ENCODE measurements at places on chromosomes 3 and 15.

DNA sequence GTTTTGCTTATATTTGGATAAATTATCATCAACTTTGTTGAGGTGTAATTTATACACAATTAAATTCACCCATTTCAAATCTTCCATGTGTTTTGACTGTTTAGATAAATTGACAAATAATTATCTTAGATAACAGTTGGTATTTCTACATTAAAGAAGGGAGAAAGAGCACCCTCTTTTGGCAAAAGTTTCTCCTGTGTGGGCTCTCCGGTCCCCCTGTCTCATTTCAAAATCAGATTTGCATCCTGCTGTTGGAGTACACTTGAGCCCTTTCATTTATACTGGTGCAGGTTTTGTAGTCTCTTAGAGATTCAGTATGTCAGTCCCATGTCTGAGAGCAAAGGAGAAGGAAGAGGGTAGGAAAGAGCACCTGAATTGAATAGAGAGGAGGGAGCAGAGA, 49.4 kb downstream of the NKIRAS1 start:
- no peak for DNase-seq

DNA sequence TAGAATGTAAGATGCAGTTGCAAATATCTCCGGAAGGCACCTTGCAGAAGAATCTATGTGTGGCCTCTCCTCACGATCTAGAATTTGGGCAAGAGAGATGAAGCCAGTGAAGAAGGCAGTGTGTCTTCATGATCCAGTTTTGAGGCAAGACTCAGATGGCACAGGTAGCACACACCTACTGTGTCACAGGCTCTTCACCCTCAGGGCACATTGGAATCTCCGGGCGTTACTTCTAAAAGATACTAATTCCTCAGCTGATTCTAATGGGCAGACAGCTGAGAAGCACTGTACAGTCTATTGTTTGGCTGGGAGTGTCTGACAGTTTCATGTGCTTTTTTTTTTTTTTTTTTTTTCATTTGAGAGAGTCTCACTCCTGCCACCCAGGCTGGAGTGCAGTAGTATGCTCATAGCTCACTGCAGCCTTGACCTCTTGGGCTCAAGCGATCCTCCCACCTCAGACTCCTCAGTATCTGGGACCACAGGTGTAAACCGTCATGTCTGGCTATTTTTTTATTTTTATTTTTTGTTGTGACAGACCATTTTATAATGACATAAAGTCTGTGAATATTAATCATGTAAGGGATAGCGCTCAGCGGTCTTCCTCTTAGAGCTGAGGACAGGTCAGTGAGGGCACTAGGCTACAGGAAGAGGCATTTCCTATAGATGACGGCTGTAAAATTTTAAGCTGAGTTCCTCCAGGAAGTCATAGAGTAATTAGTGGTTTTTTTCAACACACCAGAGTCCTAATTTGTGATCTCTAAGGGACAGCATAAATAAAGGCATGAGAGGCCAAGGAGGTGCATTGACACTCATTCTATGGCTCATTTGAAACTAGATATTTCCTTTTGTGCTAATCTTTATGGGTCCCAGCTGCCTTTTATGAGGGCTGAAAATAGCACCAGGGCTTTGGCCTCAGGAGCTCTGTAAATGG, 4.0 kb downstream of the C3orf52 start:
- DNase-seq = no peak

- no peak for DNase-seq
These were observed 48.7 kb upstream of the CRTC3 start for GRCh38 chr15:90481023-90481422.

DNA sequence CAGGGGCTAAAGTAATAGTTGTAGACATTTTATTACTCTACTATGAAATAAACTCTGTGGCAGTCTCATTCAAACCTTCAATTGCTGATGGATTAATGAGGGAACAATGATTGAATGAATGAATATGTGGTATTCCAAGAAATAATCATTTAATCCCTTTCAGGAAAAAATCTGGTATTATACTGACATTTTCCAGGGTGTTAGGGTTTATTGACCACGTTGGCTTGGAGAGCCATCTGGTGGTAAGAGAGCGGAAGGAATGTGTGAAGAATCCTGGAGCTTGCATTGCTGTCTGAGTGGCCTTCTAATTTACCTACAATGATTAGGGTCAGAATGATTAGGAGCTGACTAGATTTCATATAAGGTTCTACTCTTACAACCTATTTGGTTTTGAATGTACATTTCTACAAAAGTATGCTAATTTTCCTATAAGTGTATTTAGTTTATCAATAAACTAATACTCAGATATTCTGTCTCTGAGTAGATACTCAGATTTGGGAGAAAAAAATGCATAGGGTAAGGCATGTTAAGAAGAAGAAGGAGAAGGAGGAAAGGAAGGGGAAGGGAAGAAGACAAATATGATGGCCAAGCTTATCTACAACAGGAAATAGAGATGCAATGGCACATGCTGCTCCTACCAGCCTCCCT, 249.9 kb downstream of the ROBO1 start:
- peak; percentile 46 for DNase-seq

DNA sequence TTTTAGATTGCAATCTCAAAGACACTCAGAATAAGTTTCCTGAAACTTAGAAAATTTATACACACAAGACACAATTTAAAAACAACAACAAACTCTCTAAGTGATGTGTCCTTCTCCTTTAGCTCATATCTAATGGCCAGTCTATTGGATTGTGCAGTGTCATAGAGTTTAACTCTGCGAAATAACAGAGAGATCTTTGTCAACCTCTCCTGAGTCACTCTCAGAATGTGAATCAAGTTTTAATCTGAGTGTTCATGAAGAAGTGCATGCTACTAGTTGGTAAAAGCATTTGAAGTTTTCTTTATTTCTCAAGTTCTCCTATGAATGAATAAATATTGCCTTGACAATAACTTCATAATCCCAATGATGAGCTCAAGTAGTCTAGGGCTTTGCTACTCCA, 284.5 kb upstream of the DNAJC19 start:
- DNase-seq = no peak

DNA sequence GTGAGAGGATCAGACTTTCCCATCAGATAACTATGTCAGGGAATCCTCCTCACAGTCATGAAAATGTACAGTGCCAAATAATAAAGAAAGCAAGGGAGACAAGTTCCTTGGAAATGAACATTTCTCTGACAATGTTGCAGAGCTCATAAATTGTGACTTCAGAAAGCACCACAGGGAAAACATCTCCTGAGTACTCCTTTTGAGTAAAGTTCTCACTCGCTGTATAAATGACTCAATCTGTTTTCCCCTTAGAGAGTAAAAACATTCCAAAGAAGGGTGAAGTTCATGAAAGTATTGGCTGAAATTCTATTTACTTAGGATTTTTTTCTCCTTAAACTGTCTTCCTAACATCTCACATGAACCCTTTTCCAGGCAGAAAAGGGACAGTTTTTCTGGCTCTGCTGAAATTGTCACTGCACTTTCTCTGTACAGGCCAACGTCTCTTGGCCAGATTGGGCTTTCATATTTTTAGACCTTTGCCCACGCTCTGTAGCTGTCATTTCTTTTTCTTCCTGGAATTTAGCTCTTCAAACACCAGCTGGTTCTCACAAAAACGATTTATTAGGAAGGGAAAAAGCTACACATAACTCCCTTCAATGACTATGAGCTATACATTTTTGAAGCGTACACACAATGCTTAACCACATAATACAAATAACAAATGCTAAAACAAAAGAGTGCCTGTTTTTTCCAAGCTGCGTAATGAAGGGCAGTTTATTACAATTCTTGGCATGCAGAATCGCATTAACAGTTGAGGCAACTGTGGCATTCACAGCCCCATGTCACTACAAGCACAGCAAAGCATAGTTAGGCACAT, 216.1 kb downstream of the ATP8B4 start:
- DNase-seq = peak; percentile 81

- peak; percentile 33 for DNase-seq
These were observed 14.7 kb downstream of the IDH2 start for GRCh38 chr15:90087454-90088154.

GRCh38 chr15:40787344-40787841, 17.6 kb downstream of the C15orf62 start:
- DNase-seq = peak; percentile 69

- DNase-seq = no peak
These were observed 13.0 kb upstream of the ACAP2 start for GRCh38 chr3:195455789-195456188.

DNA sequence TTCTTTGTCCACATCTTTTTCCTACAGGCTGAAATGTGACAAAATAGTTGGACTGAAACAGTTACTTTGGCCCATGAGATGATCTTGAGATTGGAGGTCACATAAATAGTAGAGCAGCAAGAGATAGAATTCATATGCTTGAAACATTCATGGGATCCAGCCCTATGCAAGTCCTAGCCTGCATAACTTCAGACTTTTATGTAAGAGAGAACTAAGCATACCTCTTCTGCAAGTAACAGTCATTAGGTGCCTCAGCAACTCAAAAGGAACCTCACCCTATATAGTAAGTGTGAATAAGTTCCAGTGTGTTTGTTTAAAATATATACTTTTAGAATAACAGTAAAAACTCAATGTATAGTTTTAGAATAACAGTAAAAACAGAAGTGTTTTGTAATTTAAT, 138.0 kb upstream of the P2RY1 start:
- DNase-seq = no peak

- no peak for DNase-seq
These were observed 59.0 kb downstream of the MGLL start for GRCh38 chr3:127763337-127763736.

DNA sequence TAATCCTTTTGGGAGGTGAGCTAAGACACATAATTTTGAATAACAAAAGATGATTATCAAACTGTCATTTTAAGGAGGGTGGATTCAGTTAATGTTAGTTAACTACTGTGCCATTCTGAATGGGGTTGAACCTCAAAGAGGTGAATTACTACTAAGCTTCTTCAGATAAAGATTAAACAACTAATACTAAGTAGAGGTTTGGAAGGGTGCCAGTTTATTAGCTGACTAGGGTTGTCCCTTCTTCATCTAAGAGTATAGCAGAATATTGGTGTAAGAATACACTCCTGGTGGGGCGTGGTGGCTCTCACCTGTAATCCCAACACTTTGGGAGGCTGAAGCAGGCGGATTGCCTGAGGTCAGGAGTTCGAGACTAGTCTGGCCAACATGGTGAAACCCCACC, 123.1 kb upstream of the LRRFIP2 start:
- no peak for DNase-seq

- no peak for DNase-seq
These were observed 20.3 kb downstream of the IMPG2 start for GRCh38 chr3:101300073-101300472.

DNA sequence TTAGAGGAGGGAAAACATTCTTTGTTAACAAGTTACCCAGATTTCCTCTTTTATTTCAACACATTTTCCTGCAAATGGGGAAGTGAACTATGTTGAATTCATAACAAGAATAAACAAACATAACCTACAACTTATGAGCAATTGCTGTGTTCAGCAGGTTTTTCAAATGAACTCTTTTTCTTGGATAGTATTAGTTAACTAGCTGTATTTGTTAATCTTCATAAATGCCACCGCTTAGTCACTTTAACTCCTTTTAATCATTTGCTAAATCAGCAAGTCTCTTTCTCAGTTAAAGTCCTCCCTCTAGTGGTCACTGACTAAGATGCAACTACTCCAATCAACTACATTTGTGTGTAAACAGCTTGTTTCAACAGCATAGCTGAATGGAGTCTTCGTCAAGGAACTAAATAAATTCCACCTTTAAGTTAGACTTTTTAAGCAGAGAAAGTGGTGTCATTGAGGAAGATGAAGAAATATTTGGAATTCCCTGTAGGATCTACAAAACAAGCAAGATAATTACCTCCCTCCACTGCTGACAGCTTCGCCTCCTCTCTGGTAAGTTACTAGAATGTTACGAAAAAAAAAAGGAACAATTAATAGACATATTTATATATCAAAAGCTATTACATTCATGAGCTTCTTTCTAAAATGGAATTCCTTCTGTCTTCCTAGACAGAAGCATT, 1122.0 kb downstream of the ROBO1 start:
- peak; percentile 72 for DNase-seq

GRCh38 chr3:79285871-79286270, 481.9 kb downstream of the ROBO1 start:
- DNase-seq = no peak

DNA sequence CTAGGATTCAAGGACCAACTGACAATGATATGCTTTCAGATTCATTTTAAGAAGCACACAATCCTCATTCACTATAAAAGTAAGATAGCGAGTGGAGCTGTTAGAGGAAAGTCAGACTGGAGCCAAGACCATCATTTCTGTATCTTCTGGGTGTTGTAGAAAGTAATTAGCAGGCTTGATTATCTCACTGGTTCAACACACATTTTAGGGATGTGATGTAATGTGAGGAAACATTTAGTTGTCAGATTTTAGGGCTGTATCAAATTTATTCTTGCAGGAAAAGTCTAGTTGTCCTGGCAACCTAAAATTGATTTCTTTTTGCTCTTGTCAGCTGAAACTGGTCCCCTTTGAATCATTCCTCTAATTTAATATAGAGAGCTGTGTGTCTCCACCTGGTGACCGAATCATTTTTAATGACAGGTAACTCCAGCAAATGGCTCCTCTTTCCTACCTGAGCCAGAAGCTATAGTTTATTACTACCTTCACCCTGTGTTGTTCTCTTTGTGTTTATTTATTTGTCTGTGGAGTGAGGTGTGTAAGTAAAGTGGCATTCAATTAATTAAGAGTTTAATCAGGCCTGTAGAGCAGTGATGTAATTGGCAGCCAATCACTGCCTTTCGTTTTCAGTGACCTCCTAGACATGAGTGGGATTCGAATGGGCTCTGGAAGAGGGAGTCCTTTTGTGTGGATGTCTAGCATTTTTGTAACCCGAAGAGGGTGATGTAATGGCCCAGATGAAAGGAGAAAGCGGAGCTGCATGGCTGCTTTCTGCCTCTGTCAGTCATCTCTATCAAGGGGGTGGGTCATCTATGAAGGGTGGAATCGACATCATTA, 125.8 kb downstream of the LPP start:
- no peak for DNase-seq

DNA sequence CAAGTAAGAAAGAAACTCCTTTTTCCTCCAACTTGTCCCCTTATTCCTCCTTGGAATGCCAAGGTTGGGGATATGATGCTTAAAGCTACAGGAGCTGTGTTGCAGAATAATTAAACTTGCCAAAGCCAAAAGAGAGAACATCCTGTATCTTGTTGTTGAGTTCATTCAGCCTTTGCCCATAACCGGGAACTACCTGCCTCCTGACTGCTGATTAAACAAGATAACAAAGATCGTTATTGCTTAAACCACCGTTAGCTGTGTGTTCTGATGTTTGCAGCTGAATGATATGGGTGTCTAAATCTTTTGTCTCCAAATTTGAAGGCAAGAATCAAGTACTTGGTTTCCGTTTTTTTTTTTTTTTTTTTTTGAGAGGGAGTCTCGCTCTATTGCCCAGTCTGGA, 61.5 kb downstream of the DPPA2 start:
- DNase-seq = no peak

GRCh38 chr3:32623532-32623931, 52.9 kb upstream of the DYNC1LI1 start:
- no peak for DNase-seq

Data from fibroblast of skin of back (primary cell).